Stimulated activated CD4-positive, alpha-beta T cell treated with anti-CD3 and anti-CD28 coated beads, Interleukin-1b, Interleukin-23, amount 100 ng/mL, for 4 hours (primary cell): ENCODE measurements at places on chromosomes 1 and 21.

DNA sequence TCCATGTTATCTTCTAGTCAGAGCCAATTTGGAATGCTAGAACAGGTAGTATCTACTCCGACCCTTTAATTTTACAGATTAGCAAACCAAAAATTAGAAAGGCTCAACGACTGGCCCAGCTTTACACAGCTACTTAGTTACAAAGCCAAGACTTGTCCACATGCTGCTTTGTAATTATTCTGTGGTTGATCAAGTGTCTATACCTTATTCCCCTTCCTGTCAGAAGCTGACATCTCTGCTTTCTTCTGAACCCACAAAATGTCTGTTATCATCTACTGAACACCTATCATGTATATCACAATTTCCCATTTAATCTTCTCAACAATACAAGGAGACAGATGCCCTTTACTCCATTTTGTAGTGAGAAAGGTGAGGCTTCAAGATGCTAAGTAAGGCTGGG lies 15.6 kb downstream of the TGFBR3 start:
- DNase-seq = no peak

- DNase-seq = no peak
Observed at GRCh38 chr21:35046263-35046624, 2.9 kb downstream of the RUNX1 start.

DNA sequence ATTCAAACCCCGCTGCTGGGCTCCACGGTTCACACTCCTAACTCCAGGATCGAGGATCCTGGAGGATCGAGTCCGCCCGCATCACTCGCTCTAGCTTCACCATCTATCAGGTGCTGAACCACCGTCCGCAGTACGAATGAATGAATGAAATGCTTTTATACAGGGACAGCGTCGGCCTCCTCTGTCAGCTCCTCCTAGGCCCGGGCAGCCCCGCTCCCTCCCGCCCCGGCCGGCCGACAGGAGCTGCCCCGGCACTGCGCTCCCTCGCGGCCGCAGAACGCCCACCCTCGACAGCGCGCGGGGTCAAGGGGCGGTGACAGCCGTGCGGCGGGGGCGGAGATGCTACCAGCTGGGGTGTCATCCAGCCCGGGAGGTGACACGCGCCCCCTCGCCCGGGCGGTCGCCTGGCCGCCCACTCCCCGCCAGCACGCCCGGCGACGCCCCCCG lies 520 bp downstream of the ZBTB17 start:
- DNase-seq = peak; percentile 72

DNA sequence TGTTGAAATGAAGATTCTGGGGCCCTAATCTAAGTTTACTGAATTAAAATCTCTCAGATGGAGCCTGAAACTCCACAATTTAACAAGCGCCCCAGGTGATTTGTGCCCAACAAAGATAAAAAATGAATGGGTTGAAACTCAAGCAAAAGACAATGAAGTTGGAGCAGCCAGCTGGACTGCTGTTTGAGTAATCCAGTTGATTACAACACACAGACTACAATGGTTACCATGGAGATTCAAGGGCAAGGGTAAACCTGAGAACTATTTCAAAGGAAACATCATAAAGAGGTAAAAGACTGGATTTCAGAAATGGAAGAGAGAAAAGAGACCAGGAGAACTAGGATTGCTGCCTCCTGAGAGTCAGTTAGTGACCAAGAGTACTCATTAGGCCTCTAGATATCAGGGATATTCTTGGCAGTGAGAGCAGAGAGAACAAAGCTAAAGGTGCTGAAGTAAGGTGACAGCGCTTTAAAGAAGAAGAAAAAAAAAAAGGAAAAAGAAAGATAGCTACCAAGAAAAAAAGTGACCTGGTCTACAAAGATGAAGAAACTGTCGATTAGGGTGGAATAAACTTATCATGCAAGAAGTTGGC lies 44.5 kb downstream of the LRRC53 start:
- DNase-seq = no peak

- DNase-seq = no peak
Observed at GRCh38 chr1:62870148-62870547, 86.2 kb downstream of the ATG4C start.

GRCh38 chr1:175933801-175934200 lies 190.4 kb upstream of the TNR start:
- no peak for DNase-seq

DNA sequence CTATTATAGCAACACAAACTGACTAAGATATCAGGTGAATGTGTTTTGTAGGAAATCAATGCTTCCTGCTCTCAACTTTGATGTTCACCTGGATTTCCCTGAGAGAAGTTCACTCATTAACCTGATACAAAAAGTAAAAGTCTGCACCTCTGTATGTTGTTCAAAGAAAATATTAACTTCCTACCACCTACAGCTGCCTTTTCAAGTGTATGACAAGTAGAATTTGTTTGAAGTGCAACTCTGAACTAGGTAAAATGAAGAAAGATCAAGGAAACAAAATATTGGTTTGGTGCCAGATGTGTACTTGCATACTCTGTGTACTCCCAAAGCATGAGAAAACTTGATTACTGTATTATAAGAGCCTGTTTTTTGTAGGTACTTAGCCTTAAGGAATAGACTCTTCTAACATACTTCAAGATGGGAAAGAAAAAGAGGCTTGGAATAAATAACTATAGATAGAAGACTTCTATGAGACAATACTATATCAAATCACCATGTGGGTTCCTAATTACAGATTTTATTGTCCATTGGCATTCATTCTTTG lies 193.4 kb downstream of the APP start:
- DNase-seq = no peak

GRCh38 chr1:69651656-69652055 lies 83.9 kb downstream of the LRRC7 start:
- no peak for DNase-seq

GRCh38 chr21:26732432-26733221 lies 112.6 kb downstream of the ADAMTS1 start:
- peak; percentile 3 for DNase-seq

GRCh38 chr1:183363972-183364371 lies 54.2 kb downstream of the NMNAT2 start:
- DNase-seq = no peak

- no peak for DNase-seq
Observed at GRCh38 chr1:54653036-54653435, 11.4 kb downstream of the MROH7 start.

DNA sequence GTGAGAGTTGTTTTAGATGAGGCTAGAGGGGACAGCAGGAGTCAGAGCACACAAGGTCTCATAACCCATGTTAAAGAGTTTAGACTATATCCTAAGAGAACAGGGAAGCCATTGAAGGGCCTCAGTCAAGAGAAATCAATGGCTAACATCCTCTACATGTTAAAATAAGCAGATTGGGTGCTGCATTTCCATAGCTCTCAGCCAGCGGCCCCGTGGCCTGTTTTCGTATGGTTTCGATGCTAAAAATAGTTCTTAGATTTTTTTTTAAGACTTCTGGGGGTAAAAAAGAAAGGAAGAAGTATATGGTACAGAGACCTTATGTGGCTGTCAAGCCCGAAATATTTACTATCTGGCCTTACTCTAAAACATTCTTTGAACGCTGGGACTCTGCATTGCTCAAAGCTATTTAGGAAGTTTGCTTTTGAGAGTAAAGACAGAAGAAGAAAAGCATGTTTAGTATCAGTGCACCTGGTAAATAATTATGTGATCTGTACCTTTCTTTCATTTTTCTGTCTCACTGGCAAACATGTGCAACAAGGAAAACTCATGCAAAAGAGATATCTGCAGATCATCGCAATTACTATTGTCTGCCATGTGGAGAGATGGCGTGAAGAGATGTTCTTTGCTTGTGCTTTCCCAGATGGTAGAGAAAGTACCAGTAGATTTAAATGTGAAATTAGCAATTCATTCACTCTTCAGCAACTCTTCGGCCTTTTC lies 8.4 kb downstream of the PDIK1L start:
- no peak for DNase-seq

DNA sequence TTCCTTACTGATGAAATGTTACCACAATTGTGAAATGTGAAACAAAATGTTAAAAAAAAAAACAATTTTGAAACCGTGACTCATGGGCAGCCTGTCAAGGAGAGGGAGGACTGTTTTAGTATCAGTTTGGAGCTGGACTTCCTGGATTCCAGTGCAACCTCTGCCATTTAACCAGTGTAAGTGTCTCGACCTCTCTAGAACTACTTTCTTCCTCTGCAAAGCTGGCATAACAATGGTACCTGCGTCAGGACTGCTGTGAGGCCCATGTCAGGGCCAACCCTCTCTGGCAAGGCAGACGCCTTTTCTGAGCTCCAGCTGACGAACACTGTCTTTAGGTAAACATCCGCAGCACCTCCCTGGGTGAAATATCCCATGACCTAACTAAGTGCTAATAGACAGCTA lies 20.9 kb downstream of the URB1 start:
- no peak for DNase-seq

- no peak for DNase-seq
Observed at GRCh38 chr1:41401899-41402298, 40.7 kb downstream of the FOXO6 start.
